Natural killer cell treated with Interleukin-12 subunit alpha and Interleukin-12 subunit beta and Interleukin-15 and Interleukin-18, amount 100 ng/mL, for 72 hours (primary cell): ENCODE measurements at places on chromosomes 6 and 20.

DNA sequence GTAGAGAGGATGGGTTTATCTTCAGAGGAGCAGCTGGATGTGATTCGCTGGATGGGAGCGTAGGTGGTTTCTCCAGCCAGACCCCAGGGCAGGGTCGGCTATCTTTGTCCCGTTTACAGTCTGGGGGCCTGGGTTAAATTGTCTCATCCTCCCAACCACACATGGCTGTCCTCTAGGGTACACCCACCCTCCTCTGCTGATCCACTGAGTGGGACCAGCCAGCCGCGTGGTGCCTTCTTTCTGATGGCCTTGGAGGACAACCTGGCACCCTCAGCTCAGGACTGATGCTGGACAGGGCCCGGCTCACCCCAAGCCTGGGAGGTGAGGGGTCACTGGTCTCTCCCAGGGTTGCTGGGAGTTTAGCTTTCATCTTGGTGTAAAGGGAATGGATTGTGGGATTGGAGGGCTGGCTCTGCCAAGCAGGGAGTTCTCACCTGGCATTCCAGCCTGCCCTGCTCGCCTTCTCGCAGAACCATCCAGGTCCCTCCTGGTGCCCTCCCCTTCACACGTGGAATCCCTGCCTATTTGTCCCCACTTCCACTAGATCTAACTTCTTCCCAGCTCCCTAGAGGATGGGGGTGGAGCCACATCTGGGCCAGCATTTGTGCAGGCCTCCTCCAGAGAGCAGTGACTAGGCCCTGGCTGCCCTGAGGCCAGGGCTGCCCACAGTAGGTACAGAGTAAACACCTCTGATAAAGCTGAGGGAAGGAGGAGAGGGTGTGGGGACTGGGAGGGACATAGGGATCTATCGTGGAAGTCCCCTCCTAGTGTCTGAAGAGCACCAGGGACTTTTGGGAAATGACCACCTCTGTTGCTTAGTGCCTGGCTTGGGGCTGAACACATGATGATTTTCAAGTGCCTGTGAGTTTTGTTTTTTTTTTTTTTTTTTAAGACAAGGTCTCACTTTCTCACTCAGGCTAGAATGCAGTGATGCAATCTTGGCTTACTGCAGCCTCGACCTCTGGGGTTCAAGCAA lies 1.6 kb downstream of the ITPR3 start:
- no peak for DNase-seq

GRCh38 chr6:12336121-12336971 lies 46.2 kb downstream of the EDN1 start:
- DNase-seq, result no peak

DNA sequence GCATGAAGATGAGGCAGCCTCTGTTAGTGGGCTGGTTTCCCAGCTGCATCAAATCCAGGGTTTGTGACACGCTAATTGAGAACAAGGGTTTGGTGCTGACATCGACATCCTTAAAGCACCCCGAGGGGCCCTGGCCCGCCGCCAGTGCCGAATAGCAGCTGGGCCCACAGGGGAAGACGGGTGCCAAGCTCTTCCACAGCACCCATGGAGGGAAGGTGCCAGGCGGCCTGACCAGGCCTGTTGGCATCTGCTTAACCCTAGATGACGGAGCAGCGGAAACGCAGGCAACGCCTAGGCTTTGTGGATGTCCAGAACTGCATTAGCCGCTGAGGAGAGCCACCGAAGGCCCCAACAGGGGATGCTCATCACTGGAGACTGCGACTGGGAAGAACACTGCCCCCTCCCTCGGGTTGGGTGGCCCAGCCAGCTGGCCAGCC lies 16.0 kb downstream of the UQCC2 start:
- no peak for DNase-seq

DNA sequence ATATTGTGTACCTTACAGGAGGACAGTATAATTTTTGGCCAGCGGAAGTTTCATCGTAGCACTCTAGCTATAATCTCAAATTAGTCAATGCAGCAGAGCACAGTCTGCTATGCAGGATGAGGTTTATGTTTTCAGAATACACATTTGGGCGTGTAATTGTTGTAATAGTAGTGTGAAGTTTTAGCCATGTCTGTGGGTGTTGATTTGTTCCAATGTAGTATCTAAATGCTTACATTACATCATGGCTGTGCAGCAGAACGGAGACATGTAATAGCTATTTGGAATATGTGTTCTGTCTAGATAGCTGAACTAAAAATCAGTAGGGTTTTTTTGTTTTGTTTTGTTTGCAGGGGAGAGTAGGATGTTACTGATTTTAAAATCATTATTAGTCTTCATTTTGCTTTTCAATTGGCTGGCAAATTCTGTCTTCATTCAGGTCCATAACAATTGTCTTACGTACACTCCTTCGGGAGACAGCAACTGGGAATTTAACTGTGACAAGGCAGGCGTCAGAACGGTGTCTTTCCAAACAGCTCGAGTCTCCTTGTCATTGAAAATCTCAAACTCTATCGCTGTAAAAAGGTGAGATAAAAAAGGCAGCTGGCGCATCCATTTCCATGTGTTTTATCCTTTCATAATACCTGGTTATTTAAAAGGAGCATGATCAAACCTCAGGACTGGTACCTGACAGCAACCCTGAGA lies 65.1 kb upstream of the CDH4 start:
- DNase-seq, result no peak

GRCh38 chr6:5271926-5272325 lies 10.6 kb downstream of the FARS2 start:
- DNase-seq, result no peak

GRCh38 chr20:59645761-59646171 lies 41.4 kb downstream of the PHACTR3 start:
- no peak for DNase-seq

GRCh38 chr6:137040393-137040792 lies 4.4 kb downstream of the IL20RA start:
- no peak for DNase-seq

DNA sequence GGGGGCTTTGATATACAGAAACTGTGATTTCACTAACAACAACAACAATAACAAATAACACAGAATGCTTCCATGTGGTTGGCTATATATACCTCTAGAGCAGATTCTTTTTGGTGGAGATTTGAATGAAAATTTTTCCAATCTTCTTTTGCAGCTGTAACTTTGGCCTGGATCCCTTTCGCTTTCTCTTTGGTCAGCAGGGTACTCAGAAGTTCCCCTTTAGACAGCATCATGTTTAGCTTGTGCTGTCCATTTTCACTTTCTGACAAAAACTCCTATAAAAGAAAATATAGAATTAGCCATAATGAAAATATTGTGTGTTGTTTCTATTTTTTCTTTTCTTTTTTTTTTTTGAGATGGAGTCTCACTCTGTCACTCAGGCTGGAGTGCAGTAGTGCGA lies 264.2 kb downstream of the SYNE1 start:
- DNase-seq, result no peak

GRCh38 chr6:37173493-37174195 lies 3.7 kb downstream of the PIM1 start:
- peak; percentile 76 for DNase-seq

- DNase-seq, result no peak
Measured at GRCh38 chr6:78093906-78094305, 441.1 kb downstream of the MEI4 start.

DNA sequence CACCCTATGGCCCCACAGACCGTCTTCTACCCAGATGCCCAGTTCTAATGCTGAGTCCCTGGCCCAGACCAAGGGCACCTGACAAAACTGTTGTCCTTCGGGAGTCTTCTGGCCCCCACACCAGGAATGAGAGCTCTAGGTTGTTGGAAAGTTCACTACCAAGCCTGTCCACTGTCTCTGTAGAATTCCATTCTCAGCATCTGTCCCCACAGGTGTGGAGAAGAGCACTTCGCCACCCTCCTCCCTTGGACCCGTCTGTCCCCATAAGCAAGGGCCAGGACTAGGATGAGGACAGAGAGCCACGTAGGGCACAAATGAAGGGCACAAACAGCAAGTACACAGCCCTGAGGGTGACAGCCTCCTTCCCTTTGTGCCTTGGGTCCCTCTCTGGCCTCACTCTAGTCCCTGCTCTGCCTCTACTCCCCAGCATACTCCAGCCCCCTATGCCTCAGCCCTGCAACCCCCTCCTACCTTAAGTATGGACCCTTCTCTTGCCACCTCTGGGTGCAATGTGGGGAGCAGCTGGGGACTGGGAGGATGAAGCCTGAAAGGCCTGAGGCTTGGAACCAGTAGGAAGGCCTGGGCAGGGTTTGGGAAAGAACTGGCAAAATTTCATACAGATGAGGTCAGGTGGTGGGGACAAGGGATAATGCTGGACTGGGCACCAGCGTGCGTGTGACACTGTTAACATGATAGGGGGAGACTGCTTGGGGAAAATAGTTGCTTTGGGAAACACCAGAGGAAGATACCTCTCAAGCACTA lies 4.3 kb downstream of the LZTS3 start:
- DNase-seq, result no peak

DNA sequence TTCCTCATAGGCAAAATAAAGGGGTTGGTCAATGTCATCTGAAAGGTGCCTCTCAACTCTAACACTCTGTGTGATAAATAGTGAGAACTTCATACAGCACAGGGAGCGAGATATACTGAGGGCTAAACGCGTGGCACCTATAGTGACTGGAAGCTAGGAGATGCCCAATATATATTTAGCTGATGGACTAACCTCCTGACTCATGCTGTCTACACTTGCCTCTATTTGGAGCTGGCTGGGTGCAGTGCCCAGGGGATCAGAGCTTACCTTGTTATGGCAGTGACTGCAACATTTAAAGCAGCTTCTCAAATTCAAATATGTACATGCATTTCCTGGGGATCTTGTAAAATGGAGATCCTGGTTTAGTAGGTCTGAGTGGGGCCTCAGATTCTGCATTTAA lies 111.6 kb upstream of the PLN start:
- DNase-seq, result no peak

GRCh38 chr20:24589381-24589780 lies 120.0 kb downstream of the SYNDIG1 start:
- DNase-seq, result no peak

- no peak for DNase-seq
Measured at GRCh38 chr6:154598399-154598798, 87.9 kb upstream of the CNKSR3 start.

GRCh38 chr6:32785781-32786533 lies 22.6 kb upstream of the HLA-DQB2 start:
- DNase-seq, result no peak

DNA sequence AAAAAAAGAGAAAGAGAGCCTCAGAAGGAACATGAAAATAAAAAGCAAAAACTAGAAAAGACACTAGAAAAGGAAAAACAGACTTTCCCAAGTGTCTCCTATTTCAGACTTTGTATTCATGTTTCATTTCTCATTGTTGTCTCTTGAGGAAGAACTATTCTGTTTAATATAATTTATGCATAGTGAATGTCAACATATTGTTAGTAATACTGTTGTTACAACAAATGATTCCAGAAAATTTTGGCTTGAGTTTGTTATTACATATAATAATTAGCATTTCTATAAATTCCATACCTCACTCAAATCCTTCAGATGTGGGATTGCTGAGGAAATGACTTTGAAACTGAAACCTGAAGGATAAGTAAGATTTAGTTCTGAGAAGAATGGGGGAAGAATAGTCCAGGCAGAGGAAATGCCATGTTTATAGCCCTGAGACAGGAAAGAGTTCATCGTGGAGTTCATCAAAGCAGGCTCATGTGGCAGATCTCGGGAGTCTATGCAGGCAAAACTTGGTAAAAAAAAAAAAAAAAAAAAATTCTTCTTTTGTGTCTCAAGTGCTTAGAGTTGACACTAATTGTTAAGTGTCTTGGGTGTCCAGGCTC lies 53.1 kb upstream of the EIF2S2 start:
- no peak for DNase-seq
